ENCODE measurements at places on chromosomes 5 and 9. TPM values are rescaled to one million over a fixed set of nuclear protein-coding genes. Genes with fewer than 3 reads are reported as not detected.

Gene NUDCD2
- 19.6 TPM for total RNA-seq

Gene TNFSF8
- 1.1 TPM for total RNA-seq

Gene PCA3
- not detected for total RNA-seq

GRCh38 chr5:83472508-83473345 lies 1.2 kb downstream of the VCAN start:
- H3K27ac ChIP-seq = no peak overlapping the region
- H3K4me1 ChIP-seq = peaks cover 5% of the 10 kb centered on the region
- peak overlapping the region; percentile 32 for H3K4me3 ChIP-seq
- peak; percentile 32 for DNase-seq
- H3K27me3 ChIP-seq = no peaks in the 10 kb centered on the region

GRCh38 chr5:138331449-138332368 lies at the start of gene CDC25C:
Gene CDC25C (minus strand): TSS chr5:138331804. CDS start chr5:138331180, 624 bp downstream.
- no peaks in the 10 kb centered on the region for H3K36me3 ChIP-seq
- peak; percentile 96 for DNase-seq
- peak within 1 kb of the TSS; percentile 36 for H3K4me3 ChIP-seq

- no peak for DNase-seq
- no peak overlapping the region for H3K4me3 ChIP-seq
- no peaks in the 10 kb centered on the region for H3K27me3 ChIP-seq
- H3K27ac ChIP-seq = no peak overlapping the region
- peaks cover 4% of the 10 kb centered on the region for H3K4me1 ChIP-seq
- no peaks in the 10 kb centered on the region for H3K36me3 ChIP-seq
Measured at GRCh38 chr5:151255621-151256286, 2.8 kb downstream of the GM2A start.

- no peak overlapping the region for H3K4me3 ChIP-seq
- H3K4me1 ChIP-seq = no peaks in the 10 kb centered on the region
- H3K27me3 ChIP-seq = no peaks in the 10 kb centered on the region
- no peaks in the 10 kb centered on the region for H3K36me3 ChIP-seq
Measured at GRCh38 chr5:100502684-100503083, 32.5 kb upstream of the FAM174A start.

GRCh38 chr5:148801682-148802276 lies 24.6 kb upstream of the ADRB2 start:
- H3K27ac ChIP-seq = no peak overlapping the region
- H3K27me3 ChIP-seq = no peaks in the 10 kb centered on the region
- no peak for DNase-seq
- no peaks in the 10 kb centered on the region for H3K4me1 ChIP-seq
